ENCODE measurements at places on chromosomes 6 and 20.

DNA sequence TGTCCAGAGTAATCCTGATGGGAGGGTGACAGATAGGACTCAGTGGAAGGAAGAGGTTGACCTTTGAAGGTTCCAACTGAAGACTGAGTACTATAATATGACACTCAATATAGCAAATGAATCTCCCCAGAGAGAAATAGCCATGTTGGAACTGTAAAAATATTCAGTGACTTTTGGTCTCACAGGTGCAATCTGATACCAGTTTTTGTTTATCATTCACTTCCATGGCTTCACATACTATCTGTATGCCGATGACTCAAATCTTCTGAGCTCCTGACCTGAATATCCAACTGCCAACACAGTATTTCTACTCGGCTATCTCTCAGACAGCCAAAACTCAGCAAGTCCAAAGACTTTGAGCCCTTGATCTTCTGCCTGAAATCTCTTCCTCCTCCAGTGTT is 21.8 kb upstream of the PKHD1 start:
- DNase-seq, result no peak

DNA sequence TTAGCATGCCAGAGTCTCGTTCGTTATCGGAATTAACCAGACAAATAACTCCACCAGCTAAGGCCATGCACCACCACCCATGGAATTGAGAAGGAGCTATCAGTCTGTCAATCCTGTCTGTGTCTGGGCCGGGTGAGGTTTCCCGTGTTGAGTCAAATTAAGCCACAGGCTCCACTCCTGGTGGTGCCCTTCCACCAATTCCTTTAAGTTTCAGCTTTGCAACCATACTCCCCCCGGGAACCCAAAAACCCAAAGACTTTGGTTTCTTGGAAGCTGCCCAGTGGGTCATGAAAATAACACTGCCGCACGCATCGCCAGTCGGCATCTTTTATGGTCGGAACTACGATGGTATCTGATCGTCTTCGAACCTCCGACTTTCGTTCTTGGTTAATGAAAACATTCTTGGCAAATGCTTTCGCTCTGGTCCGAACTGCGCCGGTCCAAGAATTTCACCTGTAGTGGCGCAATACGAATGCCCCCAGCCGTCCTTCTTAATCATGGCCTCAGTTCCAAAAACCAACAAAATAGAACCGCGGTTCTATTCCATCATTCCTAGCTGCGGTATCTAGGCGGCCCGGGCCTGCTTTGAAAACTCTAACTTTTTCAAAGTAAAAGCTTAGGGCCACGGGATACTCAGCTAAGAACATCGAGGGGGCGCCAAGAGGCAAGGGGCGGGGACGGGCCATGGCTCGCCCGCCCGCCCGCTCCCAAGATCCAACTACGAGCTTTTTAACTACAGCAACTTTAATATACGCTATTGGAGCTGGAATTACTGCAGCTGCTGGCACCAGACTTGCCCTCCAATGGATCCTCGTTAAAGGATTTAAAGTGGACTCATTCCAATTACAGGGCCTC is 1958.5 kb upstream of the DEFB115 start:
- no peak for DNase-seq

GRCh38 chr6:100518588-100518987 is 53.9 kb upstream of the SIM1 start:
- DNase-seq, result no peak

DNA sequence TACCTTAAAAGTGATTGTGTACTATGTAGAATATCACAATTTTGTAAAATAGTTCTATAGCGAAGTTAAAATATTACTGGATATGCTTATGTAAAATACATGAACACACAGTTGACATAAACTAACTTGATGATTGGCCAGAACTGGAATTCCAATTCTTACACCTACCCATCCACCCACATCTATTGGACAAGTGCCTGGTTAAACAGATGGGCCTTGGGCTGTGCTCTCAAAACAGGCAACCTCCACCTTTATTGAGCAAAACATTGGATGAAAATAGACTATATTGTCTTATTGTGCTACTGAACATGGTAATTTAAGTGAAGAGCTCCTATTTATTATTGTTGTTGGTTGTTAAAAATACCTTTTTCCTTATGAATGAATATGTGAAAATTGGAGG is 154.0 kb upstream of the FLRT3 start:
- no peak for DNase-seq

- DNase-seq, result peak; percentile 49
Observed at GRCh38 chr20:64101731-64102621, 5.4 kb downstream of the NPBWR2 start.

DNA sequence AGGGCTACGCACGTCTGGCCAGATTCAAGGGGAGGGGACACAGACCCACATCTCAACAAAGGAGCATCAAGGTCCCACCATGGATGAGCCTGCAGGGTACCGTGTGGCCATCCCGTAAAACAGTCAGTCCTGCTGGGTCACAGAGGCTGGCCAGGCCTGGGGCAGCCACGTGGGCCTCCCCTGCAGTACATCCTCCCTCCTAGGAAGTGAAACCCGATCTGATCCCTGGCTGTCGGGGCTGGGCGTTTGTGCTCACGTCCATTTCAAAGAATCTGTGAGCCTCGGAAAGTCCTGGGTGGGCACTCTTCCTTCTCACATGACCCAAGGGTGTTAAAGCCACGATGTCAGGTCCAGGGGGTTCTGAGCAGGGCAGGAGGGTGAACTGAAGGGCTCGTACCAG is 14.3 kb downstream of the SULF2 start:
- no peak for DNase-seq

GRCh38 chr6:168364793-168365421 is 45.3 kb upstream of the DACT2 start:
- no peak for DNase-seq

DNA sequence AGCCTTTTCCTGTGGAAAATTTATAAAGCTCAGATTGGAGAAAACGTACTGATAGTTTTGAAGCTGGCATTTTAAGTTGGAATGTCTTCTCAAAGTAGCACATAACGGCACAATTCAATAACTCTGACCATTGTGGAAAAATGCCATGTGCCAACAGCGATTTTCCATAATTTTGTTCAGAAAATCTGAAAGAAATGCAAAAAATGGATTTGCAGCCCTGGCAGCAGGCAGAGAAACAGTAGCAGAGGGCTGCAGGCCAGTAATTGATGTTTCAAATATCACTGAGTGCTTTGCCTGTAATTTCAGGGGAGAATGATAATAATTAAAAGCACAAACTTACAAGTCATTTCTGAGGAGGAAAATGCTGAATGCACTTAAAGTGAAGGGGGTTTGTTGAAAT is 507.4 kb downstream of the MAFB start:
- DNase-seq, result no peak

- DNase-seq, result no peak
Observed at GRCh38 chr6:30167101-30167500, 3.8 kb downstream of the TRIM15 start.
